ENCODE measurements at places on chromosomes 3 and 15.

GRCh38 chr3:58556001-58556400, 19.0 kb upstream of the ACOX2 start:
- DNase-seq, result no peak

GRCh38 chr15:49741712-49742111, 120.9 kb downstream of the DTWD1 start:
- DNase-seq, result peak; percentile 86

DNA sequence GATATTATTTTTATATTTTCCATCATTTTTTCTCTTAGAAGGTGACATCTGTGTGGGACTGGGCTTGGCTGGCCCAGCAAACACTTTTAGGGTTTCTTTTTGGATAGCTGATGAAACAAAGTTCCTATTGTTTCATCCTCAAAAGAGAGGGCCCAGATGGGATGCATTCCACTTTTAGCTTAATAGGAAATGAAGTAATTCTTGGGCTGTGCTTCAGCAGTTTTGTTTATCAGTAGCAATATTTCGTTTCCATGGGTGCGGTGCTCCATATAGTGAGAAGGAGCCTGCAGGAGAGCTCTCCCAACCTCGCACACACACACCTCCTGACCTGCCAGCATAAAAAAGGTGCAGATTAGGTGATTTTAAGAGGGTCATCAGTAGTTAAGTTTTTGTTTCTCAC, 147.5 kb downstream of the AKAP13 start:
- no peak for DNase-seq

GRCh38 chr3:17605032-17605431, 137.4 kb downstream of the TBC1D5 start:
- no peak for DNase-seq

DNA sequence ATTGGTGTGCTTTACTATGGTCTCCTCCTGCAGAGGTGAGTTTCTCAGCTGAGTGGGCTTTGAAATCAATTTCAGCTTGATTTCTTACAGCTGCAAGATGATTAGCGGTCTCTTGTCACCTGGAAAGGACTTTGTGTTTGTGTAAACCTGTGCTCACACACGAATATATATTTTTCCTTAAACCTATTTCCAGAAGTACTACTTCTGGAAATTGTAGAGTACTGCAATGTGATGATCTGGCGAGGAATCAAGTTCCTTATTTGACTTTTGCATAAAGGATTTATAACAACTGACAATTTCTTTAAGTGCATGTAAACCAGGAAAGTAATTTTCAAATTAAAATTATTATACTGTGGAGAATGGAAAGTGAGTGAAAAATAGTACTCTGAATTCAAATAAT, 2.1 kb downstream of the MCTP2 start:
- DNase-seq, result no peak

- no peak for DNase-seq
Measured at GRCh38 chr3:128782282-128783146, 56.5 kb downstream of the RAB7A start.

DNA sequence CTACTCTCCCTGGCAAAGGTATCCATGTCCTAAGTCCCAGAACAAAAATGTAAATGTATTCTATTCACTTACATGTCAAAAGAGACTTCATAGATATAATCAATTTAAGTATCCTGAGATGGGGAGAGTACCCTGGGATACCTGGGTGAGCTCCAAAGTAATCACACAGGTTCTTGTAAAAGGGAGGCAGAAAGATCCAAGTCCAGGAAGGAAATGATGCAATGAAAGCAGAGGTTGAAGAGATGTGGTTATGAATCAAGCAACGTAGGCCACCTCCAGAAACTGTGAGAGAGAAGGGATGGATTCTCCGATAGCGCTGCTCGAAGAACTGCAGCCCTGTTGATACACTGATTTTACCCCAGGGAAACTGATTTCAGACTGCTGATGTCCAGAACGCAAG, 93.9 kb upstream of the VGLL3 start:
- no peak for DNase-seq

GRCh38 chr3:56989977-56990640, 70.4 kb upstream of the SPATA12 start:
- DNase-seq, result no peak

GRCh38 chr3:175335229-175335628, 476.1 kb downstream of the NAALADL2 start:
- no peak for DNase-seq

DNA sequence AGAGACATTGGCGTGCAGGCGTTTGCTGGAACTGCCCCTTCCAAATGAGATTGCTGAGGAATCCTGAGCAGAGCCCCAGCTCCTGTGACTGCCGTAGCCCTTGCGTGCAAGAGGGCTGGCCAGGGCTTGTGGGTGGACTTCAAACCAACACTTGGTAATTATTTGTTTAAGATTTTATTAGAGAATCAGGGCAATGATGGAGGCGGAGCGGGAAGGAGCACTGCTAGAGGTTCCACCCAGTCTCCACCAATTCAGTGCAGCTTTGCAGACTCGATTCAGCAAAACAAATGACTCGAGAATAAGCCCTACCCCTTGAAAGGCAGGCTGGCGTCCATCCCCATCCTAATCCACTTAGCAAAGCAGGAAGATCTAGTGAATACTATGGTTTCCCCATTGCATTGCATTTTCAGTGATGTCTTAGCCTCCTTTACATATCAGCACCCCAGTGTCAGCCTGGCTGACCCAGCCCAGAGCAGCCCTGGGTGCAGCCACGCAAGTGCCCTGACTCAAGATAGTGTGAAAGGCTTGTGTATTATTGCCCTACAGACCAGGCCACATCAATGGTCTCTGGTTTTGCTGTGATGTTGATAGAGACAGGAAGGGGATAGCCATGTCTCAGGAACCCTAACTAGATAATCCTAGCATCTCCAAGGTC, 26.0 kb downstream of the GLDN start:
- no peak for DNase-seq

DNA sequence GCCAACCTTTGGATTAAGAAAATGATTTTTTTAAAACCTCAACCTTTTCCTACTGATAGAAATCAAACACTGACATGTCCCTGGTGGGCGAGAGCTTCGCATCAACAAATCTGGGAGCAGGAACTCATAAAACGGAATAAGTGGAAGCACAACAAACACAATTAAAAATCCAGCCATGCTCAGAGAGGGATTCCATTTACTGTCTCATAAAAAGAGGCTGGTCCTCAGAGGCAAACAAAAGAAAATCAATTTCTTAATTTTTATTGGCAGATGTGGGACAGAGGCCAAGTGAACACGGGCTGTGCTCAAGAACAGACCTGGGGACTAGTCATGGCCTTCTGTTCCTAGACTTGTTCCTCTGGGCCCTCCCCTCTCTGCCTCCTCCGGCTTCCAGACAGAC, 214.5 kb downstream of the NTRK3 start:
- no peak for DNase-seq

DNA sequence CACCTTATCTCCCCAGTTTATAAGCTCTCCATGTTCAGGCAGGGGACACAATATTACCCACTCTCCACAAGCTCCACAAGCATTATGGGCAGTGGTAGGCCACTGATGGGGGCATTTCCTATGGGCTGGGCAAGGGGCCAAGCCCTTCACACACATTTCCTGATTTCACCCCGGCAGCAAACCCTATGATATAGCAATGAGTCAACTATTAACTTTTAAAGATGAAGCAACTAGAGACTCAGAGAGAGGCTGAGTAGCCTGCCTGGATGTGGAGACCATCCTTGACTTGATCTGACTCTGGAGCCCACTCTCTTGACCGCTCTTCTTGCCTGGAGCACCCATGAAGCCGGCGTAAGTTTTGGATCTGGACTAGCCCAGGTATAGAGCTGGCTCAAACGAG, 27.4 kb downstream of the FOXL2NB start:
- peak; percentile 21 for DNase-seq

- no peak for DNase-seq
Measured at GRCh38 chr3:117136003-117136402, 426.4 kb downstream of the TUSC7 start.

DNA sequence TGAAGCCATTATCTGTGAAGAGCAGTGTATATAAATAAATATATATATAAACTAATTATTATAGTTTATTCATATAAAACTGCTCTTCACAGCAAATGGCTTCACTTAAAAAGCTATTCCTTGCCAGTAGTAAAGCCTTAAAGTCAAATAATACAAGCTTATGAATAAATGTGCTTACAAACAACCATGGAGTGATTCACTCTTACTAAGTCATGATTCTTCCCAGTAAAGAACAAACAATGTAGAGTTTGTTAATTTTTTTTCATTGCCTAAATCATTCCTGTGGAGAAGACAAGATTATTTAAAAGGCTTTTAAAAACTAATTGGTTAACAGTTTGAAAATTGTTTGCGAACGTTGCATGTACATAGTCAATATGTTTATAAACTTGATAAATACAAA, 140.7 kb downstream of the PLCH1 start:
- no peak for DNase-seq

DNA sequence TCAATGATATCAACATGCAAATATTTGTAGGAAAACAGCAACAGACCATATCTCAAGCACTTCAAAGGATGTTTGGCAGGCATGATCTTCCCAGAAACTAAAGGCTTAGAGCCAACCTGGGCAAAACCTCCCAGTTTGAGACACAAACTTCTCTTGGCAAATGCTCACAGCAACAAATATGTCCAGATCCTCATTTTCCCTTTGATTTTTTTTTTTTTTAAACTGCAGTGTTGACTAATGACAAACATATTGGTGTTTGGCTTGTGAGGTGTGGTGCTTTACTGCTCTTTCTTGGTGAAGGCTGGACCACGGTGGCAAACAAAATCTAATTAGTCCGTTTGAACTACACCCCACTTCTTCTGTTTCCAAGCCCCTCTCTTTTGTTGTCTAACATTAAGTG, 87.2 kb downstream of the EBLN2 start:
- DNase-seq, result no peak

DNA sequence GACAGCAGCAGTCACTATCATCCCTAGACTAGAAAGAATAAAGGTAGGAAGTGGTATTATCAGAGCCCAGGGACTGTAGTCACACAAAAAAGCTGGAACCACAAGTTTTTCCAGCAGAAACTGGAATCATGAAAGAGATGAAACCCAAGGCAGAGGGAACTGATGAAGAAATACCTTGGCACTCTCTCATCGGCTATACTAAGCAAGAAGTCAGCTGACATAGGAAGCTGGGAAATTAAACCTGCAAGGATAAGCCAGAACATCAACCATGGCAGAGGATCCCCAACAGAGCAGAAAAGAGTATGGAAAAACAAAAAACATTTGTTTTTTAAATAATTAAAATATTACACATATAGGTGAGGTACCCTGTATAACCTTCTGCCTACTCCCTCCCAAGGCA, 86.5 kb downstream of the AQR start:
- DNase-seq, result no peak

DNA sequence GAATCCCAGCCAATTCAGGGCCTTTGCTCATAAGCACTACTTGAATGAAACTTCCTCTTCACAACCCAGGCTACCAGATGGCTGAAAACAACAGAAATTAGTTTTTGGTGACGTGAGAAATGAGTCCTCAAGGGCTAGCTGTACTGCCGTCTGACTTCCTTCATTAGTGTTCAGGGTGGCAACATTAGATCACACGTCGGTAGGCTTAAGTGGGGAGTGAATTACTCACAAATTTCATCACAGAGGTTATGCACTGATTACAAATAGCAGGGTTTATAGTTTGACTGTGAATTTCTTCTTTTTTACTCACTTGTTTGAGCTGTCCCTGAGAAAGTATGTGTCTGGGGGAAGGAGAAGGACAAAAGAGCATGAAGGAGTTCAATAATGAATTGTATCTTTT, 397.2 kb downstream of the GAP43 start:
- DNase-seq, result no peak

DNA sequence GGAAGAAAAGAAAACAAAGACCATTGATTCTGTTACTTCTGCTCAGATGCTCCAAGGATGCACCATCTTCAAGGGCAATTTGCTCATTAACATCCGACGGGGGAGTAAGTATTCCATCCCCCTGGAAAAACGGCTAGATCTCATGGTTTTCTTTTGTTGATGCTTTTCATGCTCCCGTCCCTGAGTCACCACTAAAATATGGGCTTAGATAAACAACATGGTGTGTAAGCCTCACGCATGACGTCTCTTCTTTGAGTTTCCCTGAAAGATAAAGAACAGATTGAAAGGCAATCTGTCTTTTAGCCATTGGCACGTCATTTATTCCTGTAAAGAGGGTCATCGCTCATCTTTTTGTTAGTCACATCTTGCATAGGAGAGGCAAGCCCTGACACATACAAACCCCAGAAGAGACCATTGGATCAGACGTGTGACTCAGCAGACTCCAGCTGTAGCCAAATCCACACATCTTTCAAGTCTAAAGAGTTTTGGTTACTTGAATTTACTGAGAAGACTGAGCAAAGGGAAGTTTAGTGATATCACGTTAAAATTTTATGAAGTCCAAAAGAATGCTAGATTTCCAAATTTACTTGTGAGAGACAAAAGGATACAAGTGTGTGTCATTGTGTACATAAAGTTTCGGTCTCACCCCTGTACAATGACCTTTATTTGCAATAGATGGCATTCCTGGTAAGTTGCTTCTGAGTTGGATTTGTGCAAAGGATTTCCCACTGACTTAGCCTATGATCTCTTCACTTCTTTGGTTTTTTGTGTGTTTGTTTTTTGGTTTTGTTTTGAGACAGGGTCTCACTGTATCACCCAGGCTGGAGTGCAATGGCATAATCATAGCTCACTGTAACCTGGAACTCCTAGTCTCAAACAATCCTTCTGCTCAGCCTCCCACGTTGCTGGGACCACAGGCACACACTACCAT, 110.5 kb downstream of the PGPEP1L start:
- no peak for DNase-seq

GRCh38 chr3:71370467-71370866, 213.1 kb downstream of the FOXP1 start:
- no peak for DNase-seq
